ENCODE measurements at places on chromosomes 5 and 9. TPM values are rescaled to one million over a fixed set of nuclear protein-coding genes. Genes with fewer than 3 reads are reported as not detected.

CAMK4 gene
- total RNA-seq: 2.1 TPM

DNA sequence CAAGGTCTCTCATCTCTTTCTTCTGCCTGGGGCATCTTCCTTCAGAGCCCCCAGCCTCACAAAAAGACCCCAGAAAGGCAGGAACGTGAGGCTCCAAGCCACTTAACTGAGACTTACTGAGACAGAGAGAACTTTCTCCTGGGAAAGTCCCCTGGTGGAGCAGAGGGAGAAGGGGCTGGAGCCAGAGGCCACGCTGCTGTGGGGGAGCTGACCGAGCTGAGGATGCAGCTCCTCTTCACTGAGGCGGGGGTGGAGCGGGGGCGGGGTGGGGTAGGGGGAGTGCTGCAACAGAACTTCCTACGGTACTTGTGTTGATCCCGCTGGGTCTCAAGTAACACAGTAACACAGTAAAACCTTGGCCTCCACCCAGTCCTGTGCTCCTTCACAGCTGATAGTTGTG is 204.0 kb downstream of the FSTL4 start:
- DNase-seq: no peak

DNA sequence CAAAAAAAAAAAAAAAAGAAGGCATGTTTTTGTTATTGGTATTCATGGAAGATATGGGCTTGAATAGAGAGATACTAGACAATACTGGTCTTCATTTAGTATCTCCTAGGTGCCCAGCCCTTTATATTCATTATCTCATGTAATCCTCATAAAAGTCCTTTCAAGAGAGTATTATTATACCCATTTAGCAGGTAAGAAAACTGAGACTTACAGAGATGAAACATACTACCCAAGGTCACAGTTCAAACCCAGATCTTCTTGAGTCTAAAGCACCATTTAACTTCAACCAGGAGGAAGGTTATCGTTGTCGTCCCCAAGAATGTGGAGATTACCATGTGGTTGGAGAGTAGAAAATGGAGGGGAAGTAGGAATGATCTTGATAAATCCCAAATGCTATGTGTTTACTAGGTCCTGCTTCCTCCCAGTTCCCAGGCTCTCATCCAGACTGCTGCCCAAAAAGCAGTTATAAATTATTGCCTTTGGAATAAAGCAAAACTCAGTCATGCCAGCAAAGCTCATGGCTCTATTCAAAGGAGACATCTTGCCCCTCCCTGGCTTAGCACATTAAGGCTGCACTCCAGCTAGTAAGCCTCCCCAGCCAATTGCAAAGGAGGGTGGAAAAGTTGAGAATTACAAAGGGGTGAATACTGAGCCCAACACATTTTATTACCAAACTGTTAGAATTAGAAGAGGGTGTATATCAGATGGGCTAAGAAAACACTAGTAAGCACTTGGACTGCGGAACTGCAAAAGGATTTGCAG is 163.9 kb downstream of the PIK3R1 start:
- DNase-seq: no peak

GRCh38 chr9:109403766-109404320 is 83.0 kb upstream of the EPB41L4B start:
- no peak for DNase-seq

COL23A1 gene
- 0.36 TPM for total RNA-seq

DNA sequence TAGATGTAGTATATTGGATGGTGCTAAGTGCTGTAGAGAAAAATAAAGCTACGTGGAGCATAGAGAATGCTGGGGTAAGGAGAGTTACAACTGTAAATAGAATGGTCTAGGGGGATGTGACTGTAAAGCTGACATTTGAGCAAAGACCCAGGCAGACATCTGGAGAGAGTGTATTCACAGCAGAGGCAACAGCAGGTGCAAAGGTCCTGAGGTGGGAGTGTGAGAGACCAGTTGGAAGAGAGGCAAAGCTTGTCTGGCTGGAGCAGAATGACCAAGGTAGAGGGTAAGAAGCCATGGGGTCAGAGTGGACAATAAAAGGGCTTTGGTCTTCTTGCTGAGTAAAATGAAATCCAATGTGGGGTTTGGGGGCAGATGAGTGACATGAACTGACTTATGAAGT is 92.9 kb upstream of the IQGAP2 start:
- no peak for DNase-seq

GRCh38 chr9:35703906-35704672 is 14.4 kb upstream of the TPM2 start:
- no peak for DNase-seq

- no peak for DNase-seq
These were observed 12.0 kb downstream of the HIGD2A start for GRCh38 chr5:176400382-176401156.

DNA sequence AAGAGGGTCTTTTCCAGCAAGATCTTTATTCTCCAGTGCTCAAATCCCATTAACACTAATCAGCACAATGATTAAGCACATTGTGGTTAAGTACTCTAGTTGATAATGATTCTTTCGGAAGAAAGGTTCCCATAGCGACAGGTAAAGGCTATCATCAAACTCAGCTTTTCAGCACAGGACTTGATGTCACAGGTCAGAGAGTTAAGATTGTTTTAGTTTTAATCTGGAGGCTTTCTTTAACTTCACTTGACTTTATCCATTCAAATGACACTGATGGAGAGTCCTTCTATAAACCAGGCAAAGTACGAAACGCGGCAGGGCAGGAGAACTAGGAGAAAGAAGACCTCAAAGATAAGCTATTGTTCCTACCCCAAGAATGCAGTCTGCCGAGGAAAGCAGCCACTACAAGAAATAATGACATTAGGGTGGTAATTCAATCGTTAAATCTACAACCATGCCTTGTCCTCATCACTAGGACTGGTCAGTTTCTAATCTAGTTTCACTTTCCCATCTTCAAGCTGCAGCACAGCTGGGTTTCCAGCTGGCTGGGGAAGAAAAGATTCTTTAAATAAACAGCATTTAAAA is 4.6 kb downstream of the NRG2 start:
- no peak for DNase-seq

All from progenitor cell of endocrine pancreas (in vitro differentiated cells).